Psoas muscle (tissue), 8 donors: ENCODE measurements at places on chromosomes 4 and X. TPM values are rescaled to one million over a fixed set of nuclear protein-coding genes. Genes with fewer than 3 reads are reported as not detected.

The HOPX gene
- 4.0 TPM for total RNA-seq

GRCh38 chrX:42229533-42229932 lies 306.2 kb upstream of the CASK start:
- H3K4me1 ChIP-seq: no peaks in the 10 kb centered on the region
- no peaks in the 10 kb centered on the region for H3K27me3 ChIP-seq

DNA sequence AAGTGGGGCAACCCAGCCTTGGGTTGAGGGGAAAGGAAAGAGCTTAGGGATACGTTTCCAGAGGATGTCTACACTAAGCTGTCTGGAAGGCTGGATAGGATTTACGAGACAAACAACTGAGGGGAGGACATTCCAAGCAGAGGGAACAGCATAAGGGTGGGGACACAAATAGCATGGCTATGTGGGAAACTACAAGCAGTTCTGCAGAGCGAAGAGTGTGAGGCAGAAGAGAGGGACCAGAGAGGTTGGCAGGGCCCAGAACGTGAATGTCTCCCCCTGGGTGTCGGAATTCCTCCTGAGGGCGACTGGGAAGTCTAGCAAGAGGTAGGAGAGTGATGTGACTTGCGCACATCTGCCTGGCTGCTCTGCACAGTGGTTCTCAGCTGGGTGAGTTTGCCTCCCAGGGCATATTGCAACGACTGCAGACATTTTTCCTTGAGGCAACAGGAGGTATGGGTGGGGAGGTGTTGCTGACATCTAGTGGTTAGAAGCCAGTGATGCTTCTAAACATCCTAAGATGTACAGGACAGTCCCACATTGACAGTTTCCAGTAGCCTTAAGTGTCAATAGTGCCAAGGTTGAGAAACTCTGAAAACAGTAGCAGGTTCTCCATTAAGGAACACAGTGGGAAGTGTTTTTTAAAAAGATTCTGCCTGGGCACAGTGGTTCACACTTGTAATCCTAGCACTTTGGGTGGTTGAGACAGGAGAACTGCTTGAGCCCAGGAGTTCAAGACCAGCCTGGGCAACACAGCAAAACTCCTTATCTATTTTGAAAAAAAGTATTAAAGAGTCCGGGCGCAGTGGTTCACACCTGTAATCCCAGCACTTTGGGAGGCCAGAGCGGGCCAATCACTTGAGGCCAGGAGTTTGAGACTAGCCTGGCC lies 9.2 kb downstream of the NDUFA1 start:
- no peaks in the 10 kb centered on the region for H3K36me3 ChIP-seq
- DNase-seq: no peak
- H3K27me3 ChIP-seq: no peaks in the 10 kb centered on the region
- H3K27ac ChIP-seq: no peak overlapping the region
- H3K4me3 ChIP-seq: no peak overlapping the region
- no peaks in the 10 kb centered on the region for H3K4me1 ChIP-seq

- H3K27me3 ChIP-seq: no peaks in the 10 kb centered on the region
- no peaks in the 10 kb centered on the region for H3K36me3 ChIP-seq
- H3K4me3 ChIP-seq: no peak overlapping the region
- no peak overlapping the region for H3K27ac ChIP-seq
- no peaks in the 10 kb centered on the region for H3K4me1 ChIP-seq
These were observed 280.3 kb upstream of the UGT8 start for GRCh38 chr4:114318309-114318708.

DNA sequence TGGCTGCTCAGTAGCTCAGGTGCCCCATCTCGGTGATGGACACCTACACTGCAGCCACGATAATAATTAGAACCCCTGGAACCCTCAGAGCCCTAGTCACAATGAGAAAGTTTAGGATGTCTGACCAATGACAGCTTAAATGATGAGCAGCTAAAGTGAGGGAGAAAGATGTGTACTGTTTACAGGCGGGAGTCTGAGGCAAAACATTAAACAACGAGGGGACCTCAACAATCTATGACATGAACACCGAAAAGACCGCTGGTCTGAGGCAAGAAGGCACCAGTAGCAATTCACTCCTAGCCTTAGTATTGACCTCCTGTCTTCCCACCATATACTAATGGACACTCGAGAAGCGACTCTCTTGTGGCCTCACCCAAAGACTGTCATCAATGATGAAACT lies 369.5 kb upstream of the SMIM31 start:
- H3K36me3 ChIP-seq: no peaks in the 10 kb centered on the region
- H3K4me1 ChIP-seq: no peaks in the 10 kb centered on the region
- no peaks in the 10 kb centered on the region for H3K27me3 ChIP-seq
- H3K4me3 ChIP-seq: no peak overlapping the region
- H3K27ac ChIP-seq: no peak overlapping the region

The BTK gene
- total RNA-seq: 1.2 TPM

DNA sequence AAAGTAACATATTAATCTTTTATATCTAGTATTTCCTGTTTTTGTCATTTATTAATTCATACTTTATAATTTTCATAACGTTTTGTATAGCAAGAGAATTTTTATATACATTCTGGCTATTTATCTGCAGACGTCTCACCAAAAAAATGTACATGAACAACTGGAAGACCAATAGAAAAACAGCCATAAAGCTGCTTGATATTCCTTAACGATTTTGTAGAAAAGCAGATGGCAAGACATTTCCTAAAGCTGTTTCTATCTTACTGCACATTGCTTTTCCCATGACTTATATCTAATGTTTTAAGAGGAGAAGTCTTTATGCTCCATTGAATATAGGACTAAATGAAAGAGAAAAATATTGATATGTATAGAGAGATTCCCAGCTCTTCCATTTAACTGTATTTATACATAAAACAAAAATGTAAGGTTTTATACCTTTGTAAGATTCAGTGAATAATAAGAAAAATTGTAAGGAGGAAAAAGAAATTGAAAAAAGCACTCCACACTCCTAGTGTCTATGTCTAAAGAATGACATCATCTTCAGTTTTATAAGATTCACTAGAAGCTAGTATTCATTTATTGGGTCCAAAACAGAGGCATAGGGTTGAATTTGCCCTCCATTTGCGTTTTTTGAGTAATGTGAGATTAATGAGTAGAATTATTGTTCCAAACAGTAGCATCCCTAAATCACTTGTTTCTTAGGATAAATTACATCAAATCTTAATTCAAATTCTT lies 248.5 kb downstream of the PPP3CA start:
- DNase-seq: no peak
- no peak overlapping the region for H3K4me3 ChIP-seq
- peaks cover 17% of the 10 kb centered on the region for H3K4me1 ChIP-seq
- H3K27ac ChIP-seq: no peak overlapping the region
- H3K27me3 ChIP-seq: no peaks in the 10 kb centered on the region
- peaks cover under 1% of the 10 kb centered on the region for H3K36me3 ChIP-seq

GRCh38 chr4:24056289-24056688 lies 166.4 kb upstream of the PPARGC1A start:
- no peak overlapping the region for H3K27ac ChIP-seq
- H3K27me3 ChIP-seq: no peaks in the 10 kb centered on the region
- DNase-seq: no peak
- H3K4me1 ChIP-seq: no peaks in the 10 kb centered on the region
- no peaks in the 10 kb centered on the region for H3K36me3 ChIP-seq
- no peak overlapping the region for H3K4me3 ChIP-seq

The CXCL3 gene
- 0.40 TPM for total RNA-seq

- no peak for DNase-seq
- no peaks in the 10 kb centered on the region for H3K36me3 ChIP-seq
- H3K27ac ChIP-seq: no peak overlapping the region
- no peak overlapping the region for H3K4me3 ChIP-seq
- no peaks in the 10 kb centered on the region for H3K4me1 ChIP-seq
These were observed 92.7 kb downstream of the NAP1L3 start for GRCh38 chrX:93580634-93581033.

The HTRA3 gene
- total RNA-seq: 9.6 TPM

The FAM133A gene
- not detected for total RNA-seq

DNA sequence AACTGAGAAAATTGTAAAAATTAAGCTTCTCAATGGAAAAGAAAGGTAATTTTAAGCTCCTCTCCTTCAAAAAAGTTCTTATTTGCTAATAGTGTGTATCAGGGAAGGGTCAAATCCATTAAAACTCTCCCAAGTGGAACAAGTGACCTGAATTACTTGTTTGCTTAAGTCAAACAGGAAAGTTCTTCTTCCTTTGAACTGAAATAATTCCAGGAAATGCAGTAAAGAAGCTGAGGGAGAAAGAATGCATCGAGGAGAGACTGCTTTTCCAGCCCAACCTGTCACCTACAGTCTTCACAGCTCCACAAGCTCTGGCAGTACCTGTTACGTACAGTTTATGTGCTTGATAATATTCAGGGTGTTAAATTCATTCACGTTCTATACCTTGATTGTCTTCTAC lies 131.1 kb downstream of the KLHL8 start:
- DNase-seq: no peak
- H3K4me3 ChIP-seq: no peak overlapping the region
- H3K27ac ChIP-seq: peak overlapping the region; percentile 90
- peaks cover 30% of the 10 kb centered on the region for H3K36me3 ChIP-seq
- peaks cover 70% of the 10 kb centered on the region for H3K4me1 ChIP-seq
- no peaks in the 10 kb centered on the region for H3K27me3 ChIP-seq

DNA sequence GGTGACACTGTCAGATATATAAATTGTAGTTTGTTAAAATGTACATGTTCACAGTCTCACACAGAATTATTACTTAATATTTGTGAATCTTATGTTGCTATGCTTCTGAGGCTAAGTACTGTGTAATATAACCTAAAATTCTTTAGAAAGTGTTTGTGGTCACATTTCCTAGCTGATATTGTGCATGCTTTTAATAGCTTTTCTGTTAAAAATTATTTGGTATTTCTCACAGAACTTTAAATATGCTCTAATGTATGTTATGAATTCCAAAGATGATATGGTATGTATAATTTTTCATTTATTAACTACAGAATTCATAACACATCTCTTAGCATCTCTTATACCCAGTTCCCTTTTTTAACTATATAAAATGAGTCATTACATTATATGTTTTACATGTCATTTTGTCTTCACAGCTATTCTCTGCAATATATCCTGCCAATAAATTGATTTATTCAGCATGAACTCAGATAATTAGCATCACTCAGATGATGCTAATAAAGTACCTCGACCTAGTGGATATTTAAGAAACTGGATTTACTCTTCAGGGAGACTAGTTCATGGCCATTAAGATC lies 9.3 kb downstream of the PTPN13 start:
- no peaks in the 10 kb centered on the region for H3K4me1 ChIP-seq
- no peak overlapping the region for H3K4me3 ChIP-seq
- DNase-seq: no peak
- no peaks in the 10 kb centered on the region for H3K27me3 ChIP-seq
- H3K27ac ChIP-seq: no peak overlapping the region

DNA sequence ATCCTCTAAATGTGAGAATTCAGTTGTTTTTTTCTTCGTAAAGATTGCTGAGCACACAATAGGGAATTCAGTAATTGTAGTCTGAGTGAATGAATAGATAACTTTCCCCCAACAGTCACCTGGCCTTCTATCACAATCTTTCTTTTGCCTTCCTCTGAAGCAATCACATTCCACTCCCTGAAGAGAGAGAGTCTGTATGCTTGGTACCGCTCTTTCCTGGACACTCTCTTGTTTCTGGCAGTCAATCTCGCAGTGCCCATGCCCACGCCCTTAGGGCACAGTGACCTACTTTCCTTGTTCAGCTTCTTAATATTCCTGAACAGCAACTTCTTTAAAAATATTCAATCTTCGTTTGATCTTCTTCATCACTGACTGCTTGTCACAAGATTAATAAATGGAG lies 255.9 kb downstream of the ADAMTS3 start:
- no peak for DNase-seq
- no peaks in the 10 kb centered on the region for H3K27me3 ChIP-seq
- no peak overlapping the region for H3K4me3 ChIP-seq
- H3K4me1 ChIP-seq: peaks cover 11% of the 10 kb centered on the region
- H3K27ac ChIP-seq: no peak overlapping the region

DNA sequence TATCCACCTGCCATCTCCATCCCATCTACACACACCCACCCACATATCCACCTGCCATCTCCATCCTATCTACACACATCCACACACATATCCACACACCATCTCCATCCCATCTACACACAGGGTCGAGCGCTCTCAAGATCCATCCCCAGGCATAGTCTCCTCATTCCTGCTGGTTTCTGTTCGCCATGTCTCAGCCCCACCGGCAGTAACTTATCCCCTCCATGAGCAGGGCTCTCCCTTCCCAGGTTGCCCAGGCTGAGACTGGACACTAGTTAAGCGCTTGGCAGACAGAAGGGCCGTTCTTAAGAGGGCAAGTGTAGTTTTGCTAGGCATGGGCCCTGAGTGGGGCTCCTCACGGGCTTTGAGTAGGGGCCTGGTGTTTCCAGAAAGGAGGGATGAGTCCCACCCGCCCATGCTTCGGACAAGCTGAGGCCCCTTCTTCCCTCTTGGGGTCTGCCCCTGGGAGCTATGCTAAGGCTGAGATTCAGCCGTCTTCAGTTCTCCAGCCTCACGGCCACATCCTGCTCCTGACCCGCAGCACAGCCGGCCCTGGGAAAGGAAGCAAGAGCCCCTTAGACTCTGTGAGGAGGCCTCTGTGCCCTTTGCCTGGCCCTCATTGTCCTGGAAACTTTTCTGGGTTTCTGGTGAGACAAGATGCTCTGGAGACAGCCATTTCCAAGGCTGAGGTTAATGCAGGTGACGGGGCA lies 20.4 kb downstream of the TMEM271 start:
- H3K4me3 ChIP-seq: no peak overlapping the region
- no peak overlapping the region for H3K27ac ChIP-seq
- no peaks in the 10 kb centered on the region for H3K36me3 ChIP-seq
- DNase-seq: no peak

DNA sequence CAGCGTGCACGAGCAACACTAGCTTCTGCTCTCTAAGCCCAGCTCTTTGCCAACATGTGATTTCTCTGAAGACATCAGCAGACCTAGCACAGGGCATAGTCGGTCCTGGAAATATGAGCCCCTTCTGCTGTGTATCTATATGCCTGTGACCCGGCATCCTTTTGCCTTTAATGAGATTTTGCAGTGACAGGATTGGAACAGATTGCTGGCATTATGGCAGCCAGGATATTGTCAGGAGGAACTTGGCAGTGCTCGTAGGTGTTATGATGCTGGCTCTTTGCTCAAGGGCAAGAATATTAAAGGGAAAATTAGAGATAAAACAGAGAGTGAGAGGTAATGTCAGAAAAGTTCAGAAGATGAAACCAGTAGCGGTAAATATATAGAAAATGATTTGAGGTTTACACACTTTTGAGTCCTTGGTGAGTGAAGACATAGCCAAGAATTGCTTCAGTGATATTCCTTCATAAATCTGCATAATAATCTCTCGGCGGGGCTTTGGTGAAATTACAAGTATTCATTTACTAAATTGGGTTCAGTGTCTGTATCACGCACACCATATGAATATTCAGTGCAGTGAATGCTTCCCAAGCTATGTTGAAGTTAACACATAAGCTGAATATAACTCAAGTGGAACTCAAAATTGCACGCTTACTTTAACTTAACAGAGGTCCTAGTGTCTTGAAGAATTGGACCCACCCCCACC lies 502.1 kb upstream of the NR3C2 start:
- no peak for DNase-seq
- H3K36me3 ChIP-seq: no peaks in the 10 kb centered on the region

The TCEAL4 gene
- 35.4 TPM for total RNA-seq

The ERAS gene
- total RNA-seq: not detected

DNA sequence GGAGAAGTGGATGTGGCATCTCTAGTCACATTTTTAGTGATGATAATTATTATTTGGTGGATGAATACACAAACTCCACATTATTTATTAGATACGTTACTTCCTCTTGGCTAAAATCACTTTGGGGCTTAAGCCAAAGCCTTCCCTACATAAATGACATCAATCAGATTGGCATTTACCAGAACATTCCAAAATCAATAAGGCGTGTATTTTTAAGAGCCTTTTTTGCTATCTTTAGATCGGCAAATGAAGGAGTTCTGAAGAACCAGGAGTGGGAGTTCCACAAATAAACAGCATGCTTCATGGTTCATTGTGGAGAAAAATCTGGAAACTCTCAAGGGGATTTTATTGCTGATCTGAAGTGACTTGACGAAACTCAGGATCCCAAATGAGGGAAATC lies 89.7 kb downstream of the AMELX start:
- no peaks in the 10 kb centered on the region for H3K36me3 ChIP-seq
- no peak overlapping the region for H3K27ac ChIP-seq
- no peaks in the 10 kb centered on the region for H3K27me3 ChIP-seq
- H3K4me1 ChIP-seq: peaks cover 14% of the 10 kb centered on the region
